SHP77 treated with DMSO at 0.1 percent for 48 hours (cell line): ENCODE measurements at places on chromosomes 3 and 15.

- no peak for DNase-seq
Observed at GRCh38 chr3:43953814-43954692, 263.3 kb downstream of the ABHD5 start.

GRCh38 chr3:127700406-127700805 is 27.7 kb downstream of the ABTB1 start:
- DNase-seq, result no peak

- DNase-seq, result no peak
Observed at GRCh38 chr3:14803101-14803980, 15.4 kb upstream of the FGD5 start.

DNA sequence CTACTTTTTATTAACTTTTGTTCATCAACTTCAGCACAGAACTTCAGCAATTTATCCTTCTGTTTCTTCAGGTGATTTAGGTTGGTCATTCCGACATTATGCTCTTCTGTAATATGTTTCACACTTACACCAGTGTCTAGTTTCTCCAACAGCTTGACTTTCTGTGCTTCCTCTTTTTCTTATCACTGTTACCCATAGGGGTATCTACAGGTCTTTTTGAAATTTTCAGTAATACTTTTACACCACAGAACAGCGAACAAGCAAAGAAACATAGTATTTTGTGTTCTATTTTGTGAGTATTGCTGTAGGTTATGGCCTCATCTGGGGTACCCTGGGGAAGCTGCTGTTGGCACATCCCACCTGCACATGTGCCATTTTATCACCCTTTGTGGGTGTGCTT is 260.7 kb downstream of the NSUN3 start:
- DNase-seq, result no peak

DNA sequence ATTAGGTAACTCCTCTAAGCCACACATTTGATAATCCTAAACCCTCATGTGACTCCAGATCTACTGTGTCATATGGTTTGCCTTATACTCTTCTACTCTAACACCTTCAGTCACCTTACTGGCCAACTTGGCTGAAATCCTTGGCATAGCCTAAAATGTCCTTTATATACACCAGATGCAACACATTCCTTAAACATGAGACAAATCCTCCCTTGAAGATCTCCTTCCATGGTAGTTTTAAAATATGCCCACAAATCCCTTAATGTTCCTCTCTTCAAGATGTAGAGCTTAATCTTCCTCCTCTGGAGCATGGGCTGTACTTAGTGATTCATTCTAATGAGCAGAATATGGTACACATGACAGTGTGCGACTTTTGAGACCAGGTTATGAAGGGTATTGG is 238.9 kb downstream of the SUCLG2 start:
- DNase-seq, result no peak
